ENCODE measurements at places on chromosomes 6 and 20. TPM values are rescaled to one million over a fixed set of nuclear protein-coding genes. Genes with fewer than 3 reads are reported as not detected.

Gene SIRPA
- 29.2 TPM for polyA plus RNA-seq

Gene HSPA12B
- 21.4 TPM for polyA plus RNA-seq

- no peak for DNase-seq
Observed at GRCh38 chr6:91926827-91927226, 1340.0 kb upstream of the MAP3K7 start.

Gene PXDC1
- 20.8 TPM for polyA plus RNA-seq

Gene COL20A1
- 4.0 TPM for polyA plus RNA-seq
